ENCODE measurements at places on chromosomes 12 and 14. TPM values are rescaled to one million over a fixed set of nuclear protein-coding genes. Genes with fewer than 3 reads are reported as not detected.

GRCh38 chr14:85421186-85421877 is 108.6 kb upstream of the FLRT2 start:
- peak; percentile 83 for DNase-seq

- no peak for DNase-seq
Measured at GRCh38 chr14:101256266-101256665, 305.0 kb upstream of the DIO3 start.

The MYH7 gene
- not detected for total RNA-seq

DNA sequence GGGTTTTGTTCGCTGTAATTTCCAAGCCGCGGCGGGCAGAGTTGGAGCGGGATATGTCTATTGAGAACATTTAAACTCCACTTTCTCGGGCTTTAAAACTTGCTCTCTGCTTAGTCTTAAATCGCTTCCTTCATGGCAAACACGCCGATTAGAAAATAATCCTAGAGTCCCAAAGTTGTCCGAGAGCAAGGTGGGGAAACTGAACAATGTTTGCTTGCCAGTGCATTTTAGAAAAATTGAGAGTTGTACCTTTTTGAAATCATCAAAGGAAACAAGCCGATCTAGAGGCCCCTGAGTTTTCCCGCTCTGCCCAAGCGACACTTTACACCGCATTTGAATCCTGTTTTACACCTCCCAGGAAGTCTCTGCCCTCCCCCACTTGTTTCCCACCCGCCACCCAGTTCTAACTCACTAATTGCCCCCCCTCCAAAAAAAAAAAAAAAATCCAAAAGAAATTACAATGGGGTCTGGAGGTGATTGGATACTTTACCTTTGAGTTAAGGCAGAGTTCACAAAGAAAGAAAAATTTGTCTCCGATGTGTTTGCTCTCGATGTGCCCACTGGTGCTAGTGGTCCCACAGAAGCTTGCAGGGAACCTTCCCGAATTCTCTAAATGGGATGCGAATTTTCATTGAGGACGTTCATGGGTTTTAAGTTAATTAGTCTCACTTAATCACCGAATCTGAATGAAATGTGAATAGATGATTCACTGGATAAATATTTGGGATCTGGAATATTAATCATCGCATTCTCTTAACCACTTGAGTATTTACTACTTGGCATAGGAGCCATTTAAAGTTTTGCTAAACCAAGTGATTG is 2.3 kb downstream of the HMGA2 start:
- DNase-seq: peak; percentile 67

DNA sequence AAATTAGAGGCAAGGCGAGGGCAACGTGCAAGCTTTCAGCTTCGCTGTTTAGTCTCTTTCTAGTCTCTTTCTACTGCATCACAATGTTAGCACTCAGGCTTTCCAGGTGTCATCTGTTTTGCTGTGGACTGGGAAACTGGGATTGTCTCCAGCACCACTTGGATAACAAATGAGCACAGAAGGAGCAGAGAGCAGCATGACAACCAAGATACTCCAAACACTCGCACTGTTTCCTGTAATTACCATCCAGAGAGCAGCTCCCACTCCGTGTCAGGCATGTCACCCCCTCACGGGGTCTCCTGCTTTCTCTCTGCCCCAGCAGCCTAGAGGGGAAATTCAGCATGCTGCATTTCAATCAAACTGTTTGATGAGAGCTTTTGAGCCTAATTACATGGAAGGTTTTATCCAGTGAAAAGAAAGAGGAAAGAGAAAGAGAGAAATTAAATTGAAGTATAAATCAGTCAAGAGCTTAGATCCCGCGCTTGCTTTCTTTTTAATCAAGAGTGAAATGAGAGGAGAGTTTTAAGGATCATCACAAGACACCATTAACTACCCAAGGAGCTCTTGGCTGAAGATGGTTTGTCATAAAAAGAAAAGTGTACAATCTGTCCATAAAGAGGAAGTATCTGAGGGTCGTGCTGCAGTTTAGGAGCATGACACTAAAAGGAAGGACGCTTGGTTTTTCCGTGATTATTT is 917.7 kb downstream of the DIO2 start:
- DNase-seq: peak; percentile 15

The BEGAIN gene
- 0.18 TPM for total RNA-seq

GRCh38 chr14:24920265-24921075 is 129.5 kb downstream of the STXBP6 start:
- DNase-seq: no peak

GRCh38 chr14:35992816-35993683 is 166.9 kb downstream of the BRMS1L start:
- DNase-seq: no peak

DNA sequence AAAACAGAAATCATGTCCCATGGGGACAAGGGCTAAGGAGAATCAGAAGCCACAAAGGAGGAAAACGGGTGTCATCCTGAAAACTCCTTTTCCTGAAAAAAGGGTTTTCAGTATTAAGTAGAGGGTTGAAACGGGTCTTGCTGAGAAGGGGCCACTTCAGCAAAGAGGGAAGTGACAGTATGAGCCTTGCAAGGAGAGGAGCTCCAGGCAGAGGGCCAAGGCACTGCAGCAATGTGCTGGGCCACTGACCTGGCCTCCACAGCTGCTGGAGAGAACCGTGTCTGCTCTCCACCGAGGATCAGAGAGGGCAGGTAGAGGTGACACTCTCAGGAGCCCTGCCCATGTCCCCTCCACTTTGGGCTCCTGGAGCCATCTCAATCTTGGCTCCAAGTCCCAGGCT is 103.3 kb downstream of the NCOR2 start:
- peak; percentile 23 for DNase-seq

DNA sequence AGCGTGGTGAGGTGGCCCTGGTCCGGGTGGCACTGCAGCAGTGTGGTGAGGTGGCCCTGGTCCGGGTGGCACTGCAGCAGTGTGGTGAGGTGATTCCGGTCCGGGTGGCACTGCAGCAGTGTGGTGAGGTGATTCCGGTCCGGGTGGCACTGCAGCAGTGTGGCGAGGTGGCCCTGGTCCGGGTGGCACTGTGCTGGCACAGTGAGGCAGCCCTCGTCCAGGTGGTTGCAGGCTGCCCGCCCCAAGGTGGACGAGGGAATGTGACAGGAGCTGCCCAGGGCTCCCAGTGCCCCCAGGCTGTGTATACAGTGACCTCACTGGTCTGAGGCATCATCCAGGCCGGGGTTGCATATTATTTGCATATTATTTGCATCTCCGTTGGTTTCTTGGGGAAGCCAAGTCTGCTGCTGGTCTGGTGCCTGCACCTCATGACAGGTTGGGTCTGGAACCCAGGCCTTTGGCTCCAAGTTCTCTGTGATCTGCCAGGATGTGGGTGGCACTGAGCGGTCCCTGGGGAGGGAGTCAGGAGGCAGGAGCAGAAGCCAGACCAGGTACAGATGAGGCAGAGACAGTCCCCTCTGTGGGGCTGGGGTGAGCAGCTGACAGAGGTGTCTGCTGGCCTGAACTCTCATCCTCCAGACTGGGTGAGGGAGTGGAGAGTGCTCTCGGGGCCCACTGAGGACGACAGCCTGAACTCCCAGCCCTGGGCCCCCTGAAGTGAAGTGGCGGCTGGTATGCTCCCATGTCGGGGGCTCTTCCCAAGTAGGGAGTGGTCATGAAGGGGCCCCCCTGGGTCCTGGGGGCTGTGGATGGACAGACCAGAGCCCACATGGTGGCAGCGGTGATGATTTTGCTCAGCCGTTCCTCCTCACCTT is 79.3 kb downstream of the KIF26A start:
- DNase-seq: no peak

The TAS2R7 gene
- not detected for total RNA-seq

The GAS2L3 gene
- total RNA-seq: 15.6 TPM

The FGF23 gene
- not detected for total RNA-seq

DNA sequence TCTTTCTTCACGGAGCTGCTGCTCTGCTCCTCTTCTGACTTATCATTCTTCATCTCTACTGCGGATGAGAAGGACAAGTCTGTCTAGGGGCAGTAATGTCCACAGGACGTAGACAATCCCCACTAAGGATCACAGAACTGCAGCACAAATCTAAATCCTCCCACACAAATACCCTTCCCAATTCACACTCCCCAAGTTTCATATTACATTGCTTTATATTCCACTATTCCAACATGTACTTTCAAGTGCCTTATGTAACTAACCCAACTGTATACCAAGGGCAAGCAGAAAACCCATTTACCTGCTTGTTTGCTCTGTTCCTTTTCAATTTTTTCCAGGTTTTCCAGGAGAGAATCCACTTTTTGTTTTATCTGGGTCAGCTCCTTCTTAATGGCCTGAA is 55.6 kb upstream of the OR5AU1 start:
- no peak for DNase-seq

DNA sequence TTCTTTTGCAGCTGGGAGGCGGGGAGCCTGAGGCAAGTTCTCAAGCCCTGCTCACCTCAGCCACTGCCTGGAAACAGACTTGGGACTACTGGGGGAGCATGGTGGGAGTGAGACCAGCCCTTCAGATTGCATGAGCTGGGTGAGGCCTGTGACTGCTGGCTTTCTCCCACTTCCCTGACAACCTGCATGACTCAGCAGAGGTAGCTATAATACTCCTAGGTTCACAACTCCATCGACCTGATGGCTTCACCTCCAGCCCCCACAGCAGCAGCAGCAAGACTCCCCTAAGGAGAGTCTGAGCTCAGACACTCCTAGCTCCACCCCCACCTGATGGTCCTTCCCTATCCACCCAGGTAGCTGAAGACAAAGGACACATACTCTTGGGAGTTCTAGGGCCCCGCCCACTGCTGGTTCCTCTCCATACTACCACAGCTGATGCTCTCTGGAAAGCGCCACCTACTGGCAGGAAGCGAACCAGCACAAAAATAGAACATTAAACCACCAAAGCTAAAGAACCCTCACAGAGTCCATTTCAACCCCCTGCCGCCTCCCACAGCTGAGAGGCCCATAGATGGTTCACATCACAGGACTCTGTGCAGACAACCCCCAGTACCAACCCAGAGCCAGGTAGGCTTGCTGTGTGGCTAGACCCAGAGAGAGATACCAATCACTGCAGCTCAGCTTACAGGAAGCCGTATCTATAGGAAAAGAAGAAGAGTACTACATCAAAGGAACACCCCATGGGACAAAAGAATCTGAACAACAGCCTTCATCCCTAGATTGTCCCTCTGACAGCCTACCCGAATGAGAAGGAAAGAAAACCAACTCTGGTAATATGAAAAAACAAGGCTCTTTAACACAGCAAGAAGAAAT is 68.7 kb downstream of the RPAP3 start:
- DNase-seq: no peak

DNA sequence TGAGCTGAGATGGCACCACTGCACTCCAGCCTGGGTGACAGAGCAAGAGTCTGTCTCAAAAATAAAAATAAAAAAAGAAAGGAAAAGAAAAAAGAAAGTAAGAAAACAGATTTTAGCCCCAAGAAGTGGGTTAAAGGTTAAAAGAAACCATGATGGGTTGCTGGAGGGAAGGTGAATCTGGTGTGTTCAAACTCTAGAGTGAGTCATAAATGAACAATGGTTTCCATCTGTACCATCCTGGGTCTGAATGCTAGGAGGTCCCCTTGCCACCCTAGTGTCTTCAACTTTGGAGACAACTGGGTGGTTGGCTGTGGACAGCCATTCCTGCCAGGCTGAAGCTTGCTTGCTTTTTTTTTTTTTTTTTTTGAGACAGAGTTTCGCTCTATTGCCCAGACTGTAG is 1.6 kb upstream of the RPS26 start:
- DNase-seq: no peak

GRCh38 chr12:94042321-94042720 is 106.1 kb upstream of the PLXNC1 start:
- DNase-seq: no peak
